ENCODE measurements at places on chromosomes 1 and 21.
A peak's percentile ranks its signal among the peaks of the same experiment; 100 is the strongest.

GRCh38 chr1:229863651-229864545 lies 203.1 kb upstream of the GALNT2 start:
- no peak for DNase-seq

GRCh38 chr1:186670297-186671135 lies 9.7 kb downstream of the PTGS2 start:
- no peak for DNase-seq

- peak; percentile 90 for DNase-seq
Observed at GRCh38 chr1:51235673-51236530, at the start of gene RNF11. Gene RNF11, plus strand, starts transcription at chr1:51236273. Its CDS starts 484 bp downstream, at chr1:51236757.

- no peak for DNase-seq
Observed at GRCh38 chr21:17925899-17926298, 106.7 kb upstream of the C21orf91 start.

DNA sequence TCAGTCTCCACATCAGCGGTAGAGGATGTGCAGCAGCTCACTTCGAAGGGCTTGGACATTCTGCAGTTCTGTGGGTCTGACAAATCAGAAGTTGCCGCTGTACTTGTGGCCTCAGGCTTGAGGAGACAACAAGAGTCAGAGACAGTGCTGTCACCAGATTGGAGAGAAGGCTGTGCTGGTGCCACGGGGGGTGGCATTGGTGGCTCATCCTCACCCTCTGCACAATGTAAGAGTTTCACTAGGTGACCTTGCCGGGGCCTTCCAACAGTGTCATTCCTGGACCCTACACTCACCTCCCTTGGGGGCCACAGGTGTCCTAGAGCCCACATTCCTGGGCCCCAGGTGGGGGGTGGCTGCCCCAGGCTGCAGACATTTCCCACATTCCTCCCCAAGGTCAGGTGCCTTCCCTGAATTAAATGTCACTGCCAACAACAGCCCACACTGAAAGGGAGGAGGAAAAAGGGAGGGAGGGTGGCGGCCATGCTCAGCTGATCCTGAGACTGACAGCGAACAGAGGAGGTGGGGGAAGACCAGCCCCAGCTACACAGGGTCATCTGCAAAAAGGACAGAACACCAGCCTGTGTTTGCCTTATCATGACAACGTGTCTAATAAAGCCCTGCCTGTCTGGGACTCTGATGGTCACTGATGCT lies 46.4 kb downstream of the TMCC2 start:
- no peak for DNase-seq

DNA sequence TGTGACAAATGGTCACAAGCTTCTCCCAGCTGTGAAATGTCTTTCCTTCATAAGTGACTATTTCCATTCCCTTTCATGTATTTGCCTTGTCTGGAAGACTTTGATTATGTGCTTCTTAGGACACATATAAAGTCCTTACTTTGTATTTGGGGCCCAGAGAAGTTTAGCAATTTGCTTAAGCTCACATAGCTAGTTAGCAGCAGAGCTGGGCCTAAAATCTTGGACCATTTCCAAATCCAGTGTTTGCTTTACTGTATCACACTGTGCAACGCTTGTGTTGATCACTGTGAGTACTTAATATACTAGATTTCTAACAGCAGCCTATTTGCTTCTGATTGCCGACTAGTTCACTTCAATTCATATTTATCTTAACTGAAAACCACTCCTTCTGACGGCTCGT lies 2.2 kb upstream of the KCNA3 start:
- no peak for DNase-seq

GRCh38 chr21:45282283-45283034 lies 5.2 kb downstream of the POFUT2 start:
- DNase-seq = no peak

DNA sequence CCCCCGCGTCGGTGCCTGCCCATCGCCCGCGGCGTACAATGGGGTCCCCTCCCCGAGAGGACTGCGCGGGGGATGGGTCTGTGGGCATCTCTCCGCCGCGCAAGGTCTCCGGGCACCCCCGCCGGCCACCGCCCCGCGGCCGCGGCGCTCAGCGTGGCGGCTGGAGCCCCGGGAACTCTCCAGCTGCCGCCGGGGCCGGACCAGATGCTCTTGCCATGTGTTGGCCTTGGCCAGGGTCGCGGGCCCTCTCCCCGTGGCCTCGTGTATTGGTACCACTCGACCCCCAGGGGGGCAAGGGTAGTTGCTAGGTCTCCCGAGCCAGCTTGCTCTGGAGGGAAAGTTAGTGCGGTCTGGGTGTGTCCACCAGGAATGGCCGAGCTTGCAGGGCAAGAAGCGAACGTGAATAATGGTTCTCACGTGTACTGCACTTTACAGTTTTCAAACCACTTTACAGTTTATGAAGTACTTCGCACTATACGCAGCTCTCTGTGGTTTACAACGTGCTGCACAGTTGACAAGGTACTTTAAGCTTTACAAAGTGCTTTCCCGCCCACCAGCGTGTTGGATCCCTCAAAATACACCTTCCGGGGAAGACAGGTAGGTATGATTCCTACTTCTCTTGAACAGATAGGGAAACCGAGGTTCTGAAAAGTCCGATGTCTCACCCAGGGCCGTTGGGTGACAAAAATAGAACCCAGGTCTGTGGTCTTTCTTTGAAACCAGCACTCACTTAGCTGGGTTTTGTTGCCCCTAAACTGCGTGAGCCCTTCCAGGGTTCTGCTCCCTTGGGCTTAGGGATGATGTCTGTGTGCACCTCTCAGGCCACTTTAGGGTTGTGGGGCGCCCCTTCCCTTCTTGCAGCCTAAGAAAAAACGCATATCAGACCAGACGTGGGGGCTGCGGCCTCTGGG lies 1.2 kb downstream of the EPHB2 start:
- DNase-seq = no peak

DNA sequence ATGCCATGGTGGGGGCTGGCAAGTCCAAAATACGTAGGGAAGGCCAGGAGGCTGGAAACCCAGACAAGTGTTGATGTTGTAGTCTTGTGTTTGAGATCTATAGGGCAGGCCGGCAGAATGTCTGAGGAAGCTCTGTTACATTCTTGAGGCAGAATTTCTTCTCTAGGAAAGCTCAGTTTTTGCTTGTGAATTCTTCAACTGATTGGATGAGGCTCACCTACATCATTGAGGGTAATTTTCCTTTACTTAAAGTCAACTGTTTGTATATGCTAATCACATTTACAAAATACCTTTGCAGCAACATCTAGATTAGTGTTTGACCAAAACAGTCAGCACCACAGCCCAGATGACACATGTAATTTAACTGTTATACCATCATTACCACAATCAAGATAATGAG lies 37.0 kb downstream of the PATJ start:
- no peak for DNase-seq

DNA sequence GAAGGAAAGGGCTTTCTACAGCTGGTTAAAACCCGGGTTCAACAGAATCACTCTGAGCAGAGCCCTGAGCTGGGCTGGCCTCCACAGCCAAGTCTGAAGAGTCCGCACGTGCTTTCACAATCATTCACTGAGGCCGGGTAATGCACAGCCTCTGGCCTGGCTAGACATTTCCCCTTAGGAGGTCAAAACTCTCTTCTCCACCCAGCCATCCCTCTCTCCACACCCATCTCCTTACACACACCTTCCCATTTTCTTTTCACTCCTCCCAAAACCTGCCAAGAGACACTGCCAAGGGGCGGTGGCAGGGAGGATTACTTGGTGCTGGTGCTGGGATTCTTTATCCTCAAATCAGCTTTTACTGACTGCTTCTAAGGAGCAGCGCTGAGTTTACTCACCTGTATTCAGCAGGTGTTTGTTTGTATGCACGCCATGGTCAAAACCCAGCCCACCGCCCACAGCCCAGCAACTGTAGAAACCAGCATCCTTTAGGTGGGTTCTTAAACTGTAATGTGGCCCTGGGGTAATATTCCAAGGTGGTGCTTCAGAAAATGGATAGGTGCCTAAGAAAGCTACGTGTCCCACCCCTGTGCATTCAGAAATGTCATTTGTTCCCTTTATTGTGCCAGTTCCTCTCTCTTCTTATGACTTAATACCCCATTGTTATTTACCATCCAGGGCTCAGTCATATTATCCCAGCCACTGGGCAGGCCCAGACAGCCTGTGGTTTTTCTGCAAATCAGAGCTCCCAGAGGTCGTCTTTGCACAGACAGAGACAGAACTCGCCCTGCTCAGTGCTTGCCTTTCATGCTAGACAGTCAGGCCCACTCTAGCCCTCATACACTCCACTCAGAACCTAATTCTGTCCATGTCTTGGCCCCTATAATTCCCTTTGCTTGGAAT lies 80.2 kb downstream of the ADSS2 start:
- no peak for DNase-seq

- DNase-seq = no peak
Observed at GRCh38 chr1:208475951-208476845, 232.0 kb upstream of the PLXNA2 start.

GRCh38 chr21:17340081-17340480 lies 172.8 kb upstream of the CXADR start:
- DNase-seq = no peak

GRCh38 chr1:194548071-194548470 lies 1361.7 kb upstream of the B3GALT2 start:
- DNase-seq = no peak

- DNase-seq = no peak
Observed at GRCh38 chr1:119794876-119795240, 16.4 kb downstream of the REG4 start.

GRCh38 chr1:154533952-154534844 lies 24.3 kb downstream of the UBE2Q1 start:
- DNase-seq = no peak

GRCh38 chr1:18419113-18419844 lies 61.5 kb upstream of the KLHDC7A start:
- no peak for DNase-seq

- peak; percentile 46 for DNase-seq
Observed at GRCh38 chr1:201119206-201120197, 7.3 kb upstream of the CACNA1S start.

DNA sequence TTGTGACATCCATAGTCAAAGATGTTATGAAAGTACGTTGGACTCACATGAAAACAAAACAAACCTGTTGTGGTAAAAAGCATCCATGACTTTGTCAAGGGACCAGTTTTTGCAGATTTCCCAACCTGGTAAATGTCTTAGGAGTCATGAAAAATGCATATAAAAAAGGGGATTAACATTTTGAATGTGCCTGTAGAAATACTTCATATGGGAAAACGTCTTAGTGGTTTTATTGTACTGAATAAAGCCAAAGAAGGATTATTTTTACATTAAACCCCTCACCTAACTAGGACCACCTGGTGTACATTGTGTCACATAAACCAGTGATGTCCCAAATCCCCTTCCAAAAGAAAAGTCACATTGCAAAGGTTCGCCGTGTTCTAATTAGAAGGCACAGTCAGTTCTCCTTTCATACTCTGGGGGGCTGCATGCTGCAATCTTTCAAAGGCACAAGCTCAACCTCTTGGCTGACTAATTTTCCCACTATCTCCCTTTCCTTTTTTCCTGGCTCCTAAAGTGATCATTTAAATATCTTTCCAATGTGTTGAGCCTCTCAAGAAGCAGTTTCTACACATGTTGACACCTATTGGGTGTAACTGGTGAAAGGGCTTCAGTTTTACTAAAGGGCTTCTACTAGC lies 119.8 kb upstream of the SPAG17 start:
- no peak for DNase-seq

- peak; percentile 16 for DNase-seq
Observed at GRCh38 chr1:231039161-231040018, 664 bp downstream of the FAM89A start.

GRCh38 chr1:27671964-27672749 lies at the start of gene IFI6:
Gene IFI6, minus strand, starts transcription at chr1:27672192. Its CDS starts 2,878 bp downstream, at chr1:27669314.
- peak; percentile 66 for DNase-seq

Data from T-cell (primary cell).